Left renal pelvis (tissue), 4 donors: ENCODE measurements at places on chromosomes 2 and 18. TPM values are rescaled to one million over a fixed set of nuclear protein-coding genes. Genes with fewer than 3 reads are reported as not detected.

DNA sequence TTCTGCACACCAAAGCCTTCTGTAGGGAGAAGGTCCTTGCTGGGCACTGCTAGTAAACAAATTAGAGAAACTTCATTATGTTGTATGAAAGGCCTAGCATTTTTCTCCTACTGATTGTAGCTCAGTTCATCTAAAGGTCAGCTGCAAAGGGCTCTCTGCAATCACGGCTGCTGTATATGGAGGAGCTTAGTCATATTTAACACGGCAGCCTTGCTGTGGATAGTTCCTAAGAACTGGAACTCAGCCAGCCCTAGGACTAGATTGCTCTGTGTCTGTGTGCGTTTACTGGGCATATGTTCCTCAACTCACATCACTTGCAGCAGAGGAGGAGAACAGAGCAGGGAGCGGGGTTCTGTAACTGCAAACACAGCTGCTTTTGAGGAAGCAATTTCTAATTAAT is 1103.9 kb upstream of the KLHL29 start:
- DNase-seq = no peak

- no peak for DNase-seq
These were observed 32.6 kb upstream of the NPC1 start for GRCh38 chr18:23618862-23619387.

DNA sequence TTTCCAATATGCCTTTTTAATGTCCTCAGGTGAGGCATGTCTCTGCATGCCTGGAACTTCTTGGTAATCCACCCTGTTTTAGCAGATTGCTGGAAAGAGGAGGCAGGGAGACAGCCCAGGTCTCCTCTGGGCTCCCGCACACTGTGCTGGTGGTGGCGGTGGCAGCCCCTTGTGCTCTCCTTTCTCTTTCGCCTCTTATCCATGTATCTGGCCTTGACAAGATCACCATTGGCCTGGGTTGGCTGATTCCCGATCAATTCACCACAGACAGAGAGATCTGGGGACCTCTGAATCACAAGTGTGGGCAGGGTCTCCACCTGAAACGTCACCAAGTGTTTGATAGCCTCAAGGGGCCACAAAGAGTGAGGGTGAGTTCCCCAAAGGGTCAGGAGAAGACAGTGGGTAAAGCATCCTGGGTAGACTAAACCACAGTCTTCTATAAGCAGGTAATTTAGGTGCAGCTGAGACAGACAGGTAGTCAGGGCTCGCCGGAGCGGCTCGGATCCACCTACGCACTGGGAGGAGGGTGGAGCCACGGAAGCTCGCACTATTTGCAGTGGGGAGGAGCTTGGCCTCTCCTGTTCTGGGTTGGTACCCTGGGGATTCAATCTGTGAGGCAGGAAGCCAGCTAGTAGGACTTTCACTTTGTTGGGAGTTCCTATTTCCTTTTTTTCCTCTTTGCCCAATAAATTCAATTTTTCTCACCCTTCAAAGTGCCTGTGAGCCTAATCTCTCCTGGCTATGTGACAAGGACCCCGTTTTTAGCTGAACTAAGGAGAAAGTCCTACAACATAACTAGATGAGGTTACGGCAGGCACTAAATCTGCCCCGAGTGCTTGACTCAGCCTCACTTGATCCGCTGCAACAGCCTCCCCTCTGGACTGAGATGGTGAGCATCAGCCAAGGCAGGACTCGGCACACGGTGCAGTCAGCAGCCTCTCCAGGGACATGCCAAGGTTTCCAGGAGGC is 57.6 kb downstream of the SLC4A3 start:
- DNase-seq = no peak

DNA sequence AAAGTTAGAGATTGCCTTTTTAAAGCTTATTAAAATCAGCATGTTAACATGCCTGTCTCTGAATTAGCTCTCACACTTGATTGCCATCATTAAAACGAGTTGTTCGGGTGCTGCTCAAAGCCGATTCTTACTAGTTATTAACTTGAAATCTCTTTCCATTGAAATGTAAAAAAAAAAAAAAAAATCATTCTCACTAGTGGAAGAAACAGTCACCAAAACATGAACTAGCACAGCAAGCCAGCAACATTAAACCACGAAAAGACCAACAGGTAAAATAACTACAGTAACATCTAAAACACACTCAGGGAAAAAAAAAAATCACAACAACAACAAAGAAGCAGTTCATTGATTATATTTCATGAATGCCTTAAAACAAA is 264.5 kb downstream of the MEIS1 start:
- DNase-seq = no peak

DNA sequence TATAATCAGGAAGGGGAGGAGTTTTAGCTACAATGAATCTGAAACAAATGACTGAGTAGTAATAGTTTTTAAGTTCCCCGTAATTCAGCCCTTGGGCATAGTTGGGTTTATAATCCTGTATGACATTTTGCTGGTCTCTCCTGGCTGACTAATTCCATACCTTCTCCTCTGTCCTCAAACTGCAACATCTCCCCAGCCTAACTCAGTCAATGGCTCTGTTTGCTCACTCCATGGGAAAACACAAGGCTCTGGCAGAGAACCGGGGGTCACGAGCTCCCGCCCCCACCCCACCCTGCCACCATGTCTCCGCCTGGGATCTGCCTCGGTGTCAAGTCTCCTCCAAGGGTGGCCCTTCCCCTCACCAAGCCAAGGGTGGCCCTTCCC is 168.6 kb downstream of the HDAC4 start:
- no peak for DNase-seq

DNA sequence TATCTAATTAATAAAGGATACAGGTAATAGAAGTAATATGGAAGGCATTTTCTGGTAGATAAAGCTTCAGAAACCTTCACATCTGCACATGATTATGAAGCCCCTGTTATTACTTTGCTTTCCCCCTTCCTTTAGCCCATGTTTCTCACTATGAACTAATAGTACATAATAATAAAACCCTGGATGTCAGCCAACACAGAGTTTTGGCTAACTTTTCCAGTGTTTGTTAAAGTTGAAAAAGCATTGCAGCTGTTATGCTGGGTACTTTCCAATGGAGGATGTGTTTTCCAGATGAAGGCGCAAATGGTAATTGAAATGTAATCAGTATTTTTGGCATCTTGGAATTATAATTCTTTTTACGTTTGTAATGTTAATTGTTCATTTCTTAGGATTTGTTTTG is 43.5 kb downstream of the SPTBN1 start:
- DNase-seq = no peak

- DNase-seq = no peak
These were observed 208.1 kb upstream of the KLHL14 start for GRCh38 chr18:32980896-32981295.

DNA sequence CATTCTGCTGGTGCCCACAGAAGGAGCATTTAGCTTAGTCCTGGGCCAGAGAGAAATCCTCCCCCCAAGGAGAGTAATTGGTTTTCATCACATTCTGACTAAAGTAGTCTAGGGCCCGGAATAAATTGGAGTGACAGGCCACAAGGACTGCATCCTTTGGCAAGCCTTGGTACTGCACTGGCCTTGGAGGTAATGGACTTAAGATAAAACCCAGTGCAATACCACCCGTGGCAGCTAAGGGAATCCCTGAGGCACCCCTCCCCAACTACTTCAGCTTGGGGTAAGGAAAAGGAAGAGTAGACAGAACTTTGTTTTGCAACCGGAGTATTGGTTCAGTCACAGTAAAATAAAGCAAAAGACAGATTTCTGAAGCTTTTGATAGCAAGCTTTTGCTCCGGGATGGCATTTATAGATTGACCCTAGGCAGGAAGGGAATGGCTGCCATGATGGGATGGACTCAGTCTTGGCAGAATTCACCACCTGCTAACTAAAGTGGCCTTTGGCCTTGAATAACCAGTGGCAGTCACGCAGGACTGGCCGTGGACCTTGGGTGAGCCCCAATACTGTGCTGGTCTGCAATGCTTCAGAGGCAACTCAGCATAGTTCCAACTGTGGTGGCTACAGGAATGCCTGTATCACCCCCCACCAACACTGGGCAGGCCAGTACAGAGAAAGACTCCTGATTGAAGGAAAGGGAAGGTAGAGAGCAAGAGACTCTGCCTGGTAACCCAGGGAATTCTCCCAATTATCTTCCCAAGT is 14.1 kb downstream of the ORC4 start:
- no peak for DNase-seq

DNA sequence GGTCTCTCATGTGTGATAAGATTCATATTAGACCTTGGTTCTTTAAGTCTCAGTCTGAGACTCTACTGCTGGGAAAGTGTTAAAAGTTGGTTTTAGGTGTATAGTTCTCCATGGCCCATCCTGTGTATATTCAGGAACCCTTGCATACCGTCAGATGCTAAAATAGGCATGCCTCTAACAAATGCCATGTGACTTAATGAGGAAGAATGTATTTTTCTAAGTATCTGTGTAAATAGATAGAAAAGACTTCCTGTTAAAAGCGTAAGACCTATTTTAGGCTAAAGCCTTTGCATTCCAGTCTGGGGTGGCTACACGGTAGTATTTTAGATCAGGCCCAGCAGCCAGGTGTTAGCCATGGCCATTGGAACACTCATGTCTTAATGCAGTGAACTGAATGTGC is 73.3 kb downstream of the RHBDD1 start:
- no peak for DNase-seq

DNA sequence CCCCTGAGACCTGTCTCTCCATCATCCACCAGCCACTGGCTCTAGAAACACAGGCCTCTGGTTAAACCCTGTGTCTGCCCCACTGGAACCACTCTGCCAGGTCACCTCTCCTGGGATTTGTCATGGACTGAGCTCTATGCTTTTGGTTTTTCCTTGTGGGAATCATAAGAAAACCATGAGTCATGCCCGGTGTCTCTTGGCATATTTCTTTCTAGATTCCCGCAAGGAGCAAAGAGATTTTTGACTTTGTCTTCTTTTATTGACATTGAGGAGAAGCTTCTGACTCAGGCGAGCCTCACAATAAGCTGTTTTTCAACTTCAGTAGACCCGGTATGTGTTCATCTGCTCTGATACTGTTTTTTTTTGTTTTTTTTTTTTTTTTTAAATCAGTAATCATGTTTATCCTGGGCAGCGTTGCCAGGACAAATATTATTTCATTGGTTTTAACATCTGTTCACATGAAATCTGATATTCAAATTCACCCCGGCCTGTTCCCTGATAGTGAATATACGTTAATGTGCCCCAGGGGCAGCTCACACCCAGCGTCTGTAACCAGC is 207.1 kb downstream of the ACKR3 start:
- no peak for DNase-seq

GRCh38 chr2:234905547-234906265 is 46.1 kb upstream of the SH3BP4 start:
- DNase-seq = no peak

DNA sequence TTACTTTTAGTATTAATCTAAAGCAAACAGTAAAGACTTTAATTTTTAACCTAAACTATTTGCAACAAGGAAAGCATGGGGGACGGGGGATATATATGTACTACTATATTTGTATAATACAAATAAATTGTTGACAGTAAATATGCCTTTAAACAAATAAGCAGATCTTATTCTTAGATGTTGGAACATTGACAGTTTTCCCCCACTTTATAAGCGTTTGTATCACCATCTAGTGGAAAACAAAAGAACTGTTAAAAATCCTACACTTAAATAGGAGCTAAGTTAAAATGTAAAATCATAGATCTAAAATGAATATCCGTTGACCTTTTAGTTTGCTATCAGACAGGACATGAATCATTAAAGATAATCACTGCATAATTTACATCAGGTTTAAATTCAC is 50.0 kb downstream of the RBBP8 start:
- no peak for DNase-seq

- no peak for DNase-seq
These were observed 1.5 kb upstream of the UGP2 start for GRCh38 chr2:63840081-63840784.

GRCh38 chr2:98253461-98254070 is 92.7 kb upstream of the CNGA3 start:
- DNase-seq = no peak

DNA sequence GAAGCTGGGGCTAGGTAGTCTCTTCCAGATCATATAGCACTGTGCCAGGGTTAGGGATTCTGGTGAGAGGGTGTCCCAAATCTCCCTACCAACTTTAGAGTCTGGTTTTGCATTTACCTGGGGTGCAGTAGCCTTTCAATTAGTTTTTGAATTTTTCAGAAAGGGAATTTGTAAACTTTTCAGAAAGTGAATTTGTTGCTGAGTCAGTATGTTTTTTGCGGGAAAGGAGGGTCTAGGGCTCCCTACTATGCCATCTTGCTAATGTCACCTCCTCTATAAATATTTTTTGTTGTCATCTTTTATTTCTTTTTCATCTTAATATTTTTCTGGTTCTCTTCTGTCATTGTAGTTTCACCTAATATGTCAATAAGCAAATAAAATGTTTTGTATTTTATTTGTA is 95.8 kb upstream of the FAM98A start:
- DNase-seq = no peak

DNA sequence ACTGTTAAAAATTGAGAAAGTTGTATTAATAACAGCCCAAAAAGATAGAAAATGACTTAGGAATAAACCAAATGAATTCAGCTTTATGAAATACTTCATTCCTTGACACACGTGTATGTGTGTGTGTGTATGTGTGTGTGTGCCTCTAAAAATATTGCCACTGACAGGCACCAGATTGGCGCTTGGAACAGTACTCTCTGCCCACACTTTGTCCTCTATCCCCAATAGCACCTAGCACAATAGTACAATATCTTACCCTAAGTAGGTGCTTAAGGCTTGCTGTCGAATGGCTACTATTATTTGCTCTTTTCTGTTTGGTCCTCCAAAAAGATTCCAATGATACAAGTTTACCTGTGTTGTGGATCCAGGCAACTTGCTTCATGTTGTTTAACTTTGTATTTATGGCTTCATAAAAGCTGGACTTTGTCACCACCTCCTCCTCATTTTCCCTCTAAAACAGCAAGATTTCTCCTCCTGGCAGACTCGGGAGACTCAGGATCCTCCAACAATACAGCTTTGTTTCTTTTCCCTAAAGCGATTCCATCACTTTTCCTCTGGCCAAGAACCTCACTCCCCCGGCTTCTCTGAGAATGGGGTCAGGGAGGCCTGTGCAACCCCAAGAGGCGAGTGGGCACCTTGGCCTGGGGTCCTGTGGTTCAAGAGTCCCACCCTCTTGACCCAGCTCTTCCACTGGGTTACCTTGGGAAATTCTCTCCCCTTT is 43.3 kb upstream of the LCLAT1 start:
- no peak for DNase-seq

- no peak for DNase-seq
These were observed 85.0 kb downstream of the LIPG start for GRCh38 chr18:49646873-49647272.

- DNase-seq = no peak
These were observed 198.2 kb downstream of the PRKCE start for GRCh38 chr2:45849491-45850283.

Gene UGP2
- polyA plus RNA-seq = 142 TPM

Gene GCG
- not detected for polyA plus RNA-seq

Gene SNED1
- polyA plus RNA-seq = 7.3 TPM

Gene STON1
- polyA plus RNA-seq = 39.5 TPM

Gene SKA1
- polyA plus RNA-seq = 6.5 TPM

Gene LRP1B
- 1.5 TPM for polyA plus RNA-seq

Gene KCNJ3
- polyA plus RNA-seq = 8.5 TPM

Gene TMEM37
- 6.4 TPM for polyA plus RNA-seq

Gene TEKT4
- 0.32 TPM for polyA plus RNA-seq

Gene AFF3
- 72.9 TPM for polyA plus RNA-seq

Gene KCNK3
- 0.15 TPM for polyA plus RNA-seq

Gene IGFBP2
- 285 TPM for polyA plus RNA-seq

Gene EFEMP1
- 106 TPM for polyA plus RNA-seq
